ENCODE measurements at places on chromosomes 12 and 14.

DNA sequence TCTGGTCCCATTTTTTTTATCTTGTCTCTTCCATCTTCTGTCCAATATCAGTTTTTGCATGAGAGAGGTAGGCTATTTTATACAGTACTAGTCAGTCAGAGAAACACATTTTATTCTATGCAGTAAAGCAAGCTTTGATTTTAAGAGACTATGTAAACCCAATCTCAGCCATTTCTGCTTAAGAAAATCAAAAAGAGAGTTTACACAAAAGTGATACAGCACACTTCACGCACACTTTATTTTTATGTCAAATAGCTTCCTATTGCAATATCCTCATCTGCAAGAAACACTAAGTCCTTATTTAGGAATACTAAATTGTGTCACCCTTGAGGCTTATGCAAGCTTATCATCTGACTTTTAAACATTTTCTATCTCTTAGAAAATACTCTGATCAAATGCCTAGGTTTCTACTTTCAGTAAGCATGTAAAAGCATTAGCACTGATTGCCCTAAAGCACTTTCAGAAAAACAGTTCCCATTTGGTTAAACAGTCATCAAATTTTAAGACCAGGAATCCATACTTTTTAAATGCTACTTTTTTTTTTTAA, 78.3 kb downstream of the MED13L start:
- DNase-seq = no peak

DNA sequence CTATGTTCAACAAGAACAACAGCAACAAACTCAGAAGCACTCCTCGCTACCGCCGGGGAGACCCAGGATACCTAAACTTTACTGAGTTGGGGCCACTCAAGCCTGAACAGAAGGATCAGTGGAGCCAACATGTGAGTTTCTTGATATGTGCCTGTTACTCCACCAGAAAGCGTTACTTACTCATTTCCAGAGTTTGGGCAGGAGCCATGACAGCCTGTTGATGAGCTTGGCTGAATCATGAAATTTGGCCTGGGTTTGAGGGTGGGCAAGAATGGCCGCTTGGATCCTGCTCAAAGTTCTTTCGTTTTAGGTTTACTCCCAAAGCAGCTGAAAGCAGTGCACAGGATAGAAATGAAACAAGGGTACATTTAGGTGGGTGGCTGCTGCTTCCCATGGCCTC, 12.0 kb upstream of the GALNT6 start:
- no peak for DNase-seq

DNA sequence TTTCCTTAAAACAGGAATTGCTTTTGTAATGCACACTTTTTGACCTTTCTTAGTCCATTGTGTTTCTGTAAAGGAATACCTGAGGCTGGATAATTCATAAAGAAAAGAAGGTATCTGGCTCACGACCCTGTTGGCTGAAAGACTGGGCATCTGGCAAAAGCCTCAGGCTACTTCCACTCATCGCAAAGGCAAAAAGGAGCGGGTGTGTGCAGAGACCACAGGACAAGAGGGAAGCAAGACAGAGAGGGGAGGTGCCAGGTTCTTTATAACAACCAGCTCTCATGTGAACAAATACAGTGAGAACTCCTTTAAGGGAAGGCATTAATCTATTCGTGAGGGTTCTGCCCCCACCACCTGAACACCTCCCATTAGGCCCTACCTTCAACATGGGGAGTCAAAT, 182.1 kb downstream of the C12orf50 start:
- DNase-seq = no peak

GRCh38 chr14:80781972-80782367, 159.6 kb downstream of the CEP128 start:
- DNase-seq = no peak

DNA sequence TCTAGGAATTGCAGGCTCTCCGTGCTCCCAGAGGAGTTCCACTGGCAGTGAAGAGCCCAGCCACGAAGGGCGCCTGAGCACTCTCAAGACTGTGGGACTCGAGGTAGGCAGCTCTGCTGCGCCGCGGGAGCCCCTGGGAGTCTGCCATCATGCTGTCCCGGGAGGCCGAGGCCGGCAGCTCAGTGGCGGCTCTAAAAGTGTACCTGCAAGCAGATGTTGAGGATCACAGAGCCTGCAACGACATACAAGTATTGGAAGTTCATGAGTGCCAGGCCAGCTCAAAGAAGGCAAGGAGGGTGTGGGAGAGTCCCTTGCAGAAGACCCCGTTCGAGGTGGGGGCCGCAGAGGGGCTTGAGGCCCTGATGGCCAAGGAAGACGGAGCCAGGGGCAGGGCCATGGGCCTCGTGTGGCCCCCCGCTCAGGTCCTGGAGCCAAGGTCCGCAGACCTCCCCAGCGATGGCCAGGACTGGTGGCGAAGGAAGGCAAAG, 62.7 kb downstream of the MUCL1 start:
- DNase-seq = no peak

Data from stimulated activated CD4-positive, alpha-beta T cell treated with anti-CD3 and anti-CD28 coated beads, TNF-alpha, amount 100 ng/mL, for 1 hour (primary cell).